Occipital lobe (tissue), 3 donors: ENCODE measurements at places on chromosomes 7 and 10.

DNA sequence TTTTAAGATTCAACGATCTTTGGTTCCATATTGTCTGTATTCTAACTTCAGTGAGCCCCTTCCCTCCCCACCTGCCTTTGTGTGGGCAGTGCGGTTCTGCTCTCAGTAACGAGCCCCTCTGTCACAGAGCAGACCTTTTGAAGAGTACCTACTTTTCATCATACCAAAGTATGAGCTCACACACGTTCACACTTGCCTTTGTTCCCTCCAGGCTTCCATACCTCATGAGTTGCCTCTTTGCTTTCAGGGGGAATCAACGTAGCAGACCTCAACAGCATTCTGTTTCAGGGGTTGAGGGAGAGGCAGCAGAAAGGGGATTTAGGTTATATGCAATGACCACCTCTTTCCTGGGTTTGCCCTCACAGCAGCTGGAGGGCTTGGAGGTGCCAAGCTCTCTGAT is 211.4 kb upstream of the MDFIC start:
- no peak for DNase-seq

- DNase-seq: no peak
Measured at GRCh38 chr10:72511459-72511858, 114.4 kb downstream of the MICU1 start.

GRCh38 chr7:13041368-13041988 is 354.0 kb downstream of the ARL4A start:
- no peak for DNase-seq

GRCh38 chr7:137774793-137775201 is 72.0 kb downstream of the DGKI start:
- DNase-seq: no peak

- DNase-seq: no peak
Measured at GRCh38 chr10:95840121-95840520, 67.7 kb upstream of the CC2D2B start.

- peak; percentile 27 for DNase-seq
Measured at GRCh38 chr7:131106681-131107336, 220.9 kb upstream of the MKLN1 start.

- DNase-seq: no peak
Measured at GRCh38 chr10:22629852-22630233, 84.5 kb downstream of the PIP4K2A start.

GRCh38 chr10:52099026-52099600 is 215.0 kb upstream of the DKK1 start:
- no peak for DNase-seq

DNA sequence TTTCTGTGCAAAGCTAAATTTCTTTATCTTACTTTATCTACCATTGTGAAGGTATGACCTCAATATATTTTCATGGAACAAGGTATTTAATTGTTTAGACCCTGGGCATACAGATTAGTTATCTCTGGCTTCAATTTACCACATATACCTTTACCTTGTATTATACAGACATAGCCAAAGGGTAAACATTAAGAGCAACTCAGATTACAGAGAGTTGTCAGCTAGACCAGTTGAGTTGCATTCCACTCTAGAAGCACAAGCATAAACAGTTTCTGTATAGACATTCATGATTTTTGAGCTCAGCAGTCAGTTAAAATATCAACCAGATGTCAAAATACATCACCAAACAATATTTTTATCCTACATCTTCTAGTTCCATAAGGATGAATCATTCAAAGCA is 857.3 kb upstream of the ZWINT start:
- no peak for DNase-seq

GRCh38 chr7:13748998-13749397 is 240.5 kb downstream of the ETV1 start:
- no peak for DNase-seq

- no peak for DNase-seq
Measured at GRCh38 chr7:33744293-33745075, 160.9 kb upstream of the BMPER start.

GRCh38 chr7:45647967-45648670 is 74.0 kb downstream of the ADCY1 start:
- DNase-seq: no peak

DNA sequence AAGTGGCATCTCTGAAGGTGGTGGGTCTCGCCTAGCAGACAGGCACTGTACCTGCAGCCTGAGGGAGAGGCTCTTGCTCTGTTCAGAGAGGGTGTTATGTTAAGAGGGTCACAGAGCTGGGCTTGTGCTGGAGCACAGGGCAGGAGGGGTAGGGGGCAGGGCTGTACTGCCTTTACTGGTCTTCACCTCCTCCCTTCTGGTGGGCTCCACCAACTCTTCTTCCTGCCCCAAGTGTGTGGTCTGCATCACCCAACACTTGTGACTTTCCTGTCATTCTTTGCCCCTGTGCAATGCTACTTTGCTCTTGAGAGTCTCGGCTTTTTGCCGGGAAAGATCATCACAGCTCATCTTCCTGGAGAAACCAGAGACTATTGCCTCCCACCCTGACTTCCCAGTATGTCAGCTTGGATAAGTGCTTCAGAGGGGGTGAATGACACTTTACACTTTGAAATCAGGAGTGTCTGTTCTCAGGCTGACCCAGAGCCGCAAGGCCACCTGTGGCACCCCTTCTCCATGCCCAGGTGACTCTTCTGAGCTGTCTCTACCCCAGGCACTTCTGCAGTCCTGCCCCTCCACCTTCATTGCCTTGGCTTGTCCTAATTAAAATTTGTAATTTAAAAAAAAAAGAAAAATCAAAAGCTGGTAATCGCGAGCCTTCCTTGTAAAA is 38.4 kb upstream of the IKZF1 start:
- no peak for DNase-seq

DNA sequence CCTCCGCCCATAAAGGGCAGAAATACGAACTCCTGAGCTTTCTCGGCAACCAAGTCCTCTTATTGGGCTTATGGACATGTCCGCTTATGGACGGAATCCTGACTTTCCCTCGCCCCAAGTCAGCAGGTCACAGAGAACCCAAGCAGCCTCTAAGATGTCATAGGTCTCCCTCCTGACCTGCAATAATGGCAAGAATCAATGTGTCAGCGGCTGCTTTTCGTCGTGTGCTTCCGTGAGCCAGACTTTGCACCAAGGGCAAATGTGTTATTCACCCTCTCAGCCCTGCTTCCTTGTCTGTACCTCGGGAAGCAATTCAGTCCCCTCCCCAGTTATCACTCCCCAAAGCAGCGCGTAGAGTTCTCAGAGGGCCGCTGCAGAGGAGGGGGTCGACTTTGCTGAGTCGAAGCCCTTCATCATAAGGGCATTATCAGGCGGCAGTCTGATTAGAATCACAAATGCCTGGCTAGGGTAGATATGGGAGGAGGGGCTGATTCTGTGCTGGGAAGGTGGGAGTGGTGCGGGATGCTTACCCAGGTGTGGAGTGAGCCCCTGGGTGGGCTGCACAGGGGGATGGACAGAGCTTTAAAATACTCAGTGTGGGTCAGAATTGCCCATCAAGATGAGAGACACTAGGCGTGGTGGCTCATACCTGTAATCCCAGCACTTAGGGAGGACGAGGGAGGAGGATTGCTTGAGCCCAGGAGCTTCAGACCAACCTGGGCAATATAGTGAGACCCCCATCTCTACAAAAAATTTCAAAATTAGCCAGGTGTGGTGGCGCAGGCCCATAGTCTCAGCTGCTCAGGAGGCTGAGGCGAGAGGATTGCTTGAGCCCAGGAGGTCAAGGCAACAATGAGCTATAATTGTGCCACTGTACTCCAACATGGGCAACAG is 36.0 kb downstream of the COL26A1 start:
- no peak for DNase-seq

DNA sequence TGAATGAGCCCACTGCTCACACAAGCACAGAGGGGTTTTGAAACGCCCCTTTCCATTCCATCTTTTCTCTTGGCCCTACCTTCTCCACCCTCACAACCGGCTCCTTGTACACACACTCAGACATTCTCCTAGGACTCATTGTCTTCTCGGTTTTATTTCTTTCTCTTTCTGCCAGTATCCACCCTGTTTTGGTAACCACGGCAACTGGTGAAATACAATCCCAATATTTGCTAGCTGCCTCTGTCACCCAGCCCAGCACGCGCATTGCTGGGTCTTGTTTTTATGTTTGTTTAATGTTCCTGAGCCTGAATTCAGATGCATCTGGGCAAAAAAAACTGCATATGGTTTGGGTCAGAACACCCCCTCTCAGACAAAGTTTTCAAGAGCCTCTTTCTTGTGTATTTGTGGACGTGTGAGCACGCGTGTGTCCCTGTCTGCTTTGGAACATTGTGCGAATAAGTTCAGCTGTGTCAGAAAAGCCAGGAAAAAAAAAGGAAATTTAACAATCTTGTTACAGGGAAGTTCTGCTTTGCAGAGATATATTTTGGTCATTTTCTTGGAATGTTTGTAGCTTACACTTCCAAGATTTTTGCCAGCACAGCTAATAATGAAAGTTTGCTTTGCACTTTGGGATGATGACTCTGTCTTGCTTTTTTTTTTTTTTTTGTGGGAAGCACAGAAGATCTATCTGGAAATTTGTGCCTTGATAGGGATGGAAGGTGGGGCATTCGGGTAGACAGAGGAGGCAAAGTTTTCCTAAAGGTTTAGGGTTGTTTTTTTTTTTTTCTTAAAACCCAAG is 225.9 kb downstream of the TRIL start:
- DNase-seq: no peak

DNA sequence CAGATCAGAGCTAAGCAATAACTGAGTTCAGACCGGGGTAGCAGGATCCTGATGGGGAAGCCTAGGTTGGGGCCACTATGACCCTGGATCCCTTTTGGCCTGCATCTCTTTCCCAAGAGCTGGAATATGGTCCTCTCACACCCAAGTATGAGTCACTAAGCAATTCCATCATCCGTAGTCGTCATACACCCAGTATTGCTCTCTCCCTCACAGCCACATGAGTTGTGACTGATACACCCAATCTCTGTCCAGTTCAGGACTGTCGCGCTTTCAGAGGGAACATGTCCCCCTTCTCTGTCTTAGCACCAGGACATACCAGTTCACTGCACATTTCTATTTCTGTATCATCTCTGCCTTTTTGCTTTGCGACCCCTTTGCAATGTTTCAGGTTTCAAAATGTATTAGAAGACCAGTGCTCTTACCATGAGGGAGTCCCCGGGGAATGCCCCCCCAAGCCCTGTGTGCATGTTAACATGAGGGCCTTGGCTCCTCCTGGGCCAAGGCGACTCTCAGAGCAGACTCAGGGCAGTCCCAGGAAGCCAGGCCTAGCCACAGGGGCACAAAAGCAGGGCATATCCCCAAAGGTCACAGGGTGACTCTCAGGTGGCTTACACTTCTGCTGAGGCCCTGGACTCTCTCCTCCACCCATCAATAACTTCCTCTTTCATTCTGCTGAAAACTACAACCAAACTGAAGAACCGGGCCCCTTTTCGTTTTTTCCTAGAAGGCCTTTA is 75.3 kb upstream of the SAMD8 start:
- DNase-seq: no peak

DNA sequence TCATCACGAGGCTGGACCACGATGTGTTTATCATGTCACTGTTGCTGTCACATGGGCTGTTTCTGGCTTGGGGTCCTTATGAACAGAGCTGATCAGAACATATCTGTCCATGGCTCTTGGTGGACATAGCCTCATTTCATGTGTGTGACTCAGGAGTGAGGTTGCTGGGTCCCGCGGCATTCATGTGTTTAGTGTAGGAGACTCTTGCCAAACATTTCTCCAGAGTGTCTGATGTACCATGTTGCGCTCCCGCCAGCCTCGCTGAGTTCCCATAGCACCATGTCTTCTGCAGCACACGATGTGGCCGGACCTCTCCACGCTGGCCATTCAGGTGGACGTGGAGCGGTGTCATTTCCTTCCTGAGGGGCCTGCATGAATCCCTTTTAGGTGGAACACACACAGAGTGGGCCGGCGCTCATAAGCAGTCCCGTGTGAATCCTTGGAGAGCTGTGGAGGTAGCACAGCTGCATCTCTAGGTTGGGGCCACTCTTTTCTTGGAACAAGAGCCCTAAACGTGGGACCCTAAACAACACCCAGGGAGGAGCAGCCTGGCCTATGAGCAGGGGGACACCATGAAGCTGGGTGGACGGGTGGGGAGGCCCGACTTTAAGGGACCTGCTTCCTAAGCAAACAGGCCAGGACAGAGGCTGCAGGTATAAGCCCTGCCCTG is 134.6 kb downstream of the LHPP start:
- DNase-seq: no peak

- no peak for DNase-seq
Measured at GRCh38 chr7:128878226-128879105, 15.8 kb downstream of the ATP6V1F start.

DNA sequence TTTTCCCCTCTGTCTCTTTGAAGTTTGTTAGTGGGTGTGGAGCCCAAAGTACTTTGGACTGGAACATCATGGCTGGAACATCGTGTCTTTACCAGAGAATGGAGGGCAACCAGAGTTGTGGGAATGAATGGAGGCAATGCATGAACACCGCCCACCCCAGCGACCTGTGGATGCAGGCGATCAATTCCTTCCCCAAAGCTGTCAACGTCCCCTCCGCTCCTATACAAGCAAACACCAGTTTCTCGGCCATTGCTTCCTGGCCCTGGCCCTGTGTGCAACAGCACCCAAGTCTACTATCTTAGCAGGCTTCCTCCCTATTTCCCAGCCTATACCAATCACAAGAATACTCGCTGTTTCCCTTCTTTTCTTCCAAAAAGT is 62.6 kb downstream of the CARD11 start:
- DNase-seq: no peak

- DNase-seq: peak; percentile 18
Measured at GRCh38 chr7:80781561-80781979, 137.3 kb downstream of the SEMA3C start.

GRCh38 chr7:135970045-135970444 is 7.1 kb downstream of the MTPN start:
- DNase-seq: no peak

DNA sequence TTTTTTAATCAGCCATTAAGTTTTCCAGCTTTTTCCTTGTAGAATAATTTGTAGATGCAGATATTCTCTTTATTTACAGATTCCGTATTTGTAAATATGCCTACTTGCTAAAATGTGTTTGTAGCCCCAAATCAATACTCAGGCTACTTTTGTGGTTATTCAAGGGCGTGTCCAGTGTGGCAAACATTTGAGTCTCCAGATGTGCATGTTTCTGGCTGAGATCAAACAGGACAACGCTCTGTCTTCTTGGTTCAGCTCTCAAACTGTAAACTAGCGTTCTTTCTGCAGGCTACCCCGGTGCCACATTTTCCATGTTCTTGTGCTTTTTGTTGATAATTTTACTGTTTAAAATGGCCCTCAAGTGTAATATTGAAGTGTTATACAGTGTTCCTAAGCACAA is 16.2 kb upstream of the OR2A5 start:
- DNase-seq: no peak
